NCI-H1436 (cell line): ENCODE measurements at places on chromosomes 5 and 9.

DNA sequence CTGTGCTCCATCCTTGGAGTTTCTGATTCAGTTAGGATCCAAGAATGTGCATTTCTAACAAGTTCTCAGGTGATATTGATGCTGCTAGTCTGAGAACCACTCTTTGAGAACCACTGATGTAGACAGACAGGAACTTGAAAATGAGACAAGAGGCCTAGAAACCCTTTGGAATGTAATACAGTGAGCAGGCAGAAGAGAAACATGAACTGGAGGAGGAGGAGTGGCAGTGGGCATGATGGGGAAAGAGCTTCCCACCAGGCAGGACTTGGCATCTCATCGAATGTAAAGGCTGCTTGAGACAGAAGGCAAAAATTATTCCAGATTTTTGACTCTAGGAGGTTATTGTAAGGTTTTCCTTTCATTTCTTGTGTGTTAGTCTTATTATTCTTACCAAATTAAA, 295.8 kb upstream of the SGCD start:
- DNase-seq: no peak

- DNase-seq: no peak
These were observed 255.6 kb upstream of the IZUMO3 start for GRCh38 chr9:24801344-24801743.

DNA sequence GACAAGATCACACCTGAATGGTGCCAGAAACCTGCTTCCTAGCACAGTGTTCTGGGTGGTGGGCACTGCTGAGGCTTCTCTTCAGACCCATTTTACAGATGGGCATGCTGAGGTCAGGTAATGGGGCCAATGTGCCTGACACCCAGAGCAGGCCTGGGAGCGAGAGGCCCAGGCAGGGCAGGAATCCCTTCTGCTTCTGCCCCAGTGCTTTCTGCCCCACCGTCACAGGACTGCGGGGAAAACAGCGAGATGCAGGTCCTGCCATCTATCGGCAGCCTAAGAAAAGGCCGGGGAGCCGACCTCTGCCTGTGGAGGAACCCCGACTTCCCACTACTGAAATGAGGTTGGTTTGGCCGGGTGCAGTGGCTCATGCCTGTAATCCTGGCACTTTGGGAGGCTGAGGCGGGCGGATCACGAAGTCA, 22.8 kb upstream of the RNU6ATAC start:
- DNase-seq: no peak

- no peak for DNase-seq
These were observed 7.3 kb upstream of the RPS6 start for GRCh38 chr9:19387317-19387716.

- DNase-seq: no peak
These were observed 56.7 kb downstream of the GADD45G start for GRCh38 chr9:89661391-89661949.

- no peak for DNase-seq
These were observed 40.7 kb downstream of the F2RL2 start for GRCh38 chr5:76582230-76583162.

GRCh38 chr5:149434162-149435014, 55.3 kb upstream of the IL17B start:
- DNase-seq: peak; percentile 40

GRCh38 chr5:34409373-34409772, 246.8 kb upstream of the RAI14 start:
- no peak for DNase-seq

DNA sequence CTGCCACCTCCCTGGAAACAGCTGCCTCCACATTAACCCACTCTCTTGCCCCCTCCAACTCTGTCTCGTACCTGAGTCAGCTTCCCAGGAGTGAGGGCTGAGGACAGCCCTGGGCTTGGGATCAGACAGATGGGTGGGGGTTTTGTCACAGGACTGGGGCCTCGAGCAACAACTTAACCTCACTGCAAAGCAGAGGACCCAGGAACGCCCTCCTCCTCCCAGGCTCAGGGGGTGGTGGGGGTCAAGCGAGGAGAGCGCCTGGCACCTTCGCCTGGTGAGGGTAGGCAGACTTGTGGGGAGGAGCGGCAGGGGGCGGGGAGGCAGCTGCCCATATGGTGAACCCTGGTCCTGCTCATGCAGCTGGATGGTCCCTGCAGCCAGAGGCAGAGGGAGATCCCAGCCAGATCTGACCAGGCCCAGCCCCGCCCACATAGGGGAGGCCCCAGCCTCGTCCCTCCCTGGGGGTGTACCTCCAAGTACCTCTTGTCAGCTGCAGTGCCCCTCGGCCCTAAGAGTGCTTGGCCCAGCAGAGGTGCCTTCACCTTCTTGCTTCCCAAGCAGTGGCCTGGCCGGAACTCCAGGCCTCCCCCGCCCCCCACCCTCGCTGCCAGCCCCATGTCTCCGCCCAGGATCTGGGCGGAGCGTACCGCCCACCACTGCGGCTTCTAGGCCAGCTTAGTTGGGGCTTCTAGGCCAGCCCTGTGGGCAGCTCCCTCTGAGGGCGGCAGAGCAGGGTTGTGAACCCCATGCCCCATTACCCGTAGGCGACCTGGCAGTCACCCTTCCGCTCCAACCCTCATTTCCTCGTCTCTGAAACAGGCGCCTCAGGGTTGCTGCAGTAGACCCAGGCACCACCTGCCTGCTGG, at the start of gene SARDH:
TSS of gene SARDH (minus strand) at position 579 of the 866 bp plus-strand sequence. CDS start 4,179 bp downstream, outside the sequence.
- DNase-seq: no peak

DNA sequence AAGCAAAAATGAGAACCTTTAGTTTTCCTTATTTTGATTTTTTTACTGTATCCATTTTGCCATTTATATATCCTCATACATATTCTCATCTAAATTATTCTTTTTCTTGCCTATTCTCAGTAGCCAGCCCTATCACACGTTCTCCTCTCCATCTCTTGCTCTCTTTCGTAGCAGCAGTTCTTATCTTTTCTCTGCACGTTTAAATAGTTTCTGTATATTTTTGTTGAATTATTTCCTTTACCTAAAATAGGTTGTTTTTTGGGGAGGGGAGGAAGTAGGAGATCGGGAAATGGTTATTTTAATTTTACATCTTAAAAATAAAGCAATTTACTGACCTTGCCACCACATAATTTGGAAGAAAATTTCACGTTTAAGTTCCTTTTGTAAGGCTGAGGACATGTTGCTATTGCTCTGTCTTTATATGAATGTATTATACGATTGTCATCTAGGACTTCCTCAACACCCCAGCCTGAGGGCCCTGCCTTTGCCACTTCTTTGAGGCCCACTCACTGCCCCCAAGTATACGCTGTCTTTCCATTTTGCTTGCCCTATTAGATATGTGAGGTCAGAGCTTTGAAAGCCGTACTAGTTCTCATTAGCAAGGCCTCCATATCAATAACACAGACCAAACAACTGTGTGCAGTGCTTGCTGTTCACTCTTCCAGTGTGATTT, 140.3 kb downstream of the GNAQ start:
- DNase-seq: no peak

DNA sequence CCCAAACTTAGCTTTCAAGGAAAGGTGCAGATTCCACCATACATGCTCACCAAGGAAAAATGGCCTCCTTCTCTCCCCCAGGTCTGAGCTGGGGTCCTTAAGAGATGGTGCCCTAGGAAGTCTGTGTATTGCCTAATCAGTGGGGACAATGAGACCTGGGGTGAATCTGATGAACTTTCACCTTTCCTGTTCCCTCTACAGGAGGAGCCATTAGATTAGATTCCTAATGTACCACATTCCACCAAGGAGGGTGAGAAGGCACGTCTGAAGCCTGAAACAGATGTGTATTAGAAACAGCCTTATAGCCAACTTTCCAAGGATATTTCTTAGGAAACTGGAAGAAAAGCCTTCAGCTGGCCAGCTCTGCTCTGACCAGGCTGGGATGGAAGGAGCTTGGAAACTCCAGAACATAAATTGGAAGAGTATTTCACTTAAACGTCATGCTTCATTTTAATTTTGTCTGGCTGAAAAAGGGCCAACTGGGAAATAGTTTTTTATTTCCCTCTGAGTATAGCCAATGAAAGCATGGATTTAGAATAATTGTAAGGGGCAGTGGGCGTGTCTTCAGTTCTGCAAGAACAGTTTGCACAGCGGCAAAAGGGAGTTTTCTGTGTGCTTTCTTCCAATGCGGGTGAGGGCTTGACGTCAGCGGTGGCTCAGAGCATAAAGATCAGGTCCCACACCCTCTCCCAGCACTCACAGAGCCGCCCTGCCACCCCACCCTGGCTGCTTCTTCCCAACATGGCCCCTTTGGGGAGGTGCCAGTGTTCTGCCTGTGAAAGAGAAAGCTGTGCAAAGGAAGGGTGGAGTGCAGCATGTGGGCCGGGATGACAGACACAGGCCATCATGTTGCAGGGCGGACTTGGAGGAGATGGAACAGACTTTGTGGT, 210.9 kb downstream of the ESM1 start:
- no peak for DNase-seq

DNA sequence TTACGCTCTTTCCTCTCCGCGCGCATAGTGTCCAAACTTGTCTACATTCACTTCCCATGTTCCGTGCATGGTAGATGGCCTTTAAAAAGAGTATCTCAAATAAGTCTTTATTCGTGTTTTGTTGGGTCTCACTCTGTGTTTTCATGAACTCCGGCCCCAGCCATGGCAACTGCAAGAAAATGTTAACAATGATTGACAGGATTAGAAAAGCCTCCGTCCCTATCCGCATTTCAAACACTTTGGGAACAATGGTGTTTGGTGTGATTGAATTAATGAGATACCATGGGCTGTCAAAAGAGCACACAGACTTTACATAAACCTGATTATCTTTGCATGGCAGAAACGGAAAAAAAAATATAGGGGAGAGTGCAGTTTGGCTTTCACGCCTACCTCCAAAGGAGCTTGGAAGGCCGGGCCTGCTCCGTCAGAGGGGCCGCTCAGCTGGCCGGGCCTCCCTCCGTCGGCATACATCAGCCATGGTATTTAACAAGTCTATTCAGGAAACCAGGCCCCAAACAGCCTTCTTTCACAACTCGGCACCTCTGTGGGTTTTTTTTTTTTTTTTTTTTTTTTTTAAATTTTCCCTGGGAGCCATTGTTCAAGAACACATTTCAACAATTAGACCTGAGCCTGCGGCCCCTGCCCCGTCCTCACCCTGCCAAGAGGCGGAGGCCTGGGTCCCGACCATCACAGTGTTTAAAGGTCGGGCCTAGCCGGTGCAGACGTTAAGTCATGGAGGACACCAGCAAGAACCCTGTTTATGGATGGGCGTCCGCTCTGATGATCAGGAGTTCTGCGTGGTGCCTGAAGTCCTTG, 323.8 kb upstream of the IRX4 start:
- no peak for DNase-seq

GRCh38 chr9:129554649-129555048, 66.3 kb downstream of the C9orf50 start:
- peak; percentile 75 for DNase-seq

GRCh38 chr9:20570756-20571155, 51.5 kb downstream of the MLLT3 start:
- no peak for DNase-seq

DNA sequence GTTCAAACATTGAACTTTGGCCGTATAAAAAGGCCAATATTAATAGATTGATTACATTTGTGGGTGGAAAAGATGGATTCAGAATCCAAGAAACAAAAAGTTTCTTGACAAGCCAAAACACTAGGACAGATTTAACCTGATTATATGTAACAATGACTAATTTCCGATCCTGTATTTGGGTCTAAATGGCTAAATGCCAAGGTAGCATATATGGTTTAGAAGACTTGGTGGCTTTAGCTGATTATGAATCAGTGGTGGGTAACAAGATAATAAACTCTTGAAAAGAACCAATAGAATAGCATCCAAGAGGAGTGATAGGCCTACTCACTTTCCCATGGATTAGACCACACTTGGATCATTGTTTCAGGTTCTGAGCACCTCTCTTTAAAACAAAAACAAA, 21.8 kb upstream of the ANP32B start:
- no peak for DNase-seq

DNA sequence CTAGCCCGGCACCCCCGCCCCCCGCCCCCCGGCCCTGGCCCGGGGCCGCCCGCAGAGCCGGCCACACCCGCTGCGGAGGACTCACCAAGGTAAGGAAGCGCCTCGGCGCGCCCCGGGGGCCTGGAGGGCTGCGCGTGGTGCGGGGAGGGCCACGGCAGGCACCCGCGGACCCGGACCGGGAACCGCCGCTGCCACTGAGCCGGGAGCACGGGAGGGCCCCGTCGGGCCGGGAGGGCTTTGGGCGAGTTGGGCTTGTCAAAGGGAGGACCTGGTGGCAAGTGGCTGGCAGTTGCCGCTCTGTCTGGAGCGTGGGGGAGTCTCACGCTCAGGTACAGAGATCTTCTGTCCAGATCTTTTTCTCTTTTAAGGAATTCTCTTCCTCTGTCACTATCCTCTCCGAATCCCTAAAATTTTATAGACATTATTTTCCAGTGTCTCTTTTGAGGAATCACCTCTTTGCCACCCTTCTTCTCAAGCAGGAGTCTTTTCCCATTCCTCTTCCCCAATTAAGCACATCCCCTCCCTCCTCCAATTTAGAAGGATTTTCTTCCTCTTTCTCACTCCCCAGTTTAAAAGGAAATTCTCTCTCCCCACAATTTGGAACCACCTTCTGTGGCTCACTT, 11.3 kb upstream of the LHX2 start:
- no peak for DNase-seq

DNA sequence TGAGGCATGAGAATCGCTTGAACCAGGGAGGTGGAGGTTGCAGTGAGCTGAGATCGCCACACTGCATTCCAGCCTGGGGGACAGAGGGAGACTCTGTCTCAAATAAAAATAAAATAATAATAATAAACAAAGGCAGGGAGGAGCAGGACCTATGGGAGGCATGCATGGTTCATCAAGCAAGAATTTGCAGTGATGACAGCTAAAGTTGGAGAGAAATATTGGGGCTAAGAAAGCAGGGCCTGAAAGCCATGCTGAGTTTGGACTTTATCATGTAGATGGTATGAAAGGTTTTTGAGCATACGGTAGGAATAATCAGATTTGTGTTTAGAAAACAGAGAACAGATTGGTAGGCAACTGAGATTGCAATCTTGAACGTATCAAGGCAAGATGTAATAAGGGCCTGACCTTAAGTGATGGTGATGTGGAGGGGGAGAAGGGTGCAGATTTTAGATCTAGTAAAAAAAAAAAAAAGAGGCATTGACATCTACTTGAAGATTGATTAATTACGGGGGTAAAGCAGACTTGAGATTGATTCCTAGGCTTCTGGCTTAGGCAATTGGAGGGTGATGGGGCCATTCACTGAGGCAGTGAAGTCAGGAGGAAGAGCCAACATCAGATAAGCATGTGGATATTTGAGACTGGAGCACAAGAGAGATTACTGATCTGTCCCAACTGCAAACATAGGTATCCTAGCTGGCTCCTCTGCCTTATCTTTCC, 50.7 kb downstream of the CFAP95 start:
- DNase-seq: no peak

DNA sequence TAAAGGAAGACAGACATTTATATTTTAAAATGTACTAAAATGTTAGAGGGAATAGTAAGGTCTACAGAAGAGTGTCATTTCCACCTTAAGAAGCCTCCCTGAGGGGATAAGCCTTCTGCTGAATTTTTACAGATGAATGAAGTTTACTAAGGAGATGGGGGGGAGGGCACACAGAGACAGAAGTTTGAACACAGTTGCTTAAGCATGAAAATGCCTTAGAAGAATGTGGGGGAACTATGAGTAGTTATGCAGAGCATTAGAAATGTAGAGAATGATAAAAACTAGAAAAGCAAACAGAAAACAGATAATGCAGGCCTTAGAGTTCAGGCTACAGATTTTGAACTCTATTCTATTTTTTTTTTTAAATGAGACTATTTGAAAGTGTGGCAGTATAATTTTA, 232.2 kb upstream of the VLDLR start:
- DNase-seq: no peak

GRCh38 chr9:114916481-114916880, 13.9 kb downstream of the TNFSF8 start:
- no peak for DNase-seq
